ENCODE measurements at places on chromosomes 2 and 18.

DNA sequence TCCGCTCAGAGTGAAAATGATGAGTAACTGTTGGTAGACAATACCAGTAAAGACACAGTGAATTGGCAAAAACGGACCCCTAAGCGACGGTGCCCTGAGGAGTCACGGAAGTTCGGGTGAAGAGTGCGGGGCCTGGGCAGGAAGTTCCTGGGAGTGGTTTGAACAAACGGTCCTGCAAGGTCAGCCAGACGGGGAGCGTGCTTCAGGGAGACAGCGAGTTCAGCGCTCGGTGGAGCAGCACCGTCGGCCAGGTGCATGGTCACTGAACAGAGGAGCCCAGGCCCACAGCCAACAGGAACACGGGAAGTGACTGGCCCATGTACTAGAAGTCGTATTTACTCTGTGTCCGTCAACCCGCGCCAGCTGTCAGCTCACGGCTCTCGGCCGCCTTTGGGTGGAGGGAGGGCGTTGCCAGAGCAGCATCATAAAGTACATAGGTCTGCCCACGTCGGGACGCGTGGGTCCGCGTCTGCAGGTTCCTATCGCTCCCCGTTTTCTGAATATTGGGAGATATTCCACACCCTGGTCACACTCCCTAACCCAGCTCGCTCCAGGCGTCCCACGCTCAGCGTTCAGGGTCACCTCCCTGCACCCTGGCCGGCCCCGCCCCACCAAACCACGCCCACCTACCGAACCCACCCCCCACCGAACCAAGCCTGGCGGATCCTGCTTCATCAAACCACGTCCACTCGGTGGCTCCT is 75.6 kb upstream of the UXS1 start:
- DNase-seq: peak; percentile 35

- no peak for DNase-seq
Measured at GRCh38 chr2:240229603-240230235, 89.3 kb upstream of the OTOS start.

GRCh38 chr2:103132536-103133217 is 370.8 kb downstream of the TMEM182 start:
- no peak for DNase-seq

GRCh38 chr2:216585441-216585840 is 47.8 kb upstream of the IGFBP2 start:
- DNase-seq: no peak

DNA sequence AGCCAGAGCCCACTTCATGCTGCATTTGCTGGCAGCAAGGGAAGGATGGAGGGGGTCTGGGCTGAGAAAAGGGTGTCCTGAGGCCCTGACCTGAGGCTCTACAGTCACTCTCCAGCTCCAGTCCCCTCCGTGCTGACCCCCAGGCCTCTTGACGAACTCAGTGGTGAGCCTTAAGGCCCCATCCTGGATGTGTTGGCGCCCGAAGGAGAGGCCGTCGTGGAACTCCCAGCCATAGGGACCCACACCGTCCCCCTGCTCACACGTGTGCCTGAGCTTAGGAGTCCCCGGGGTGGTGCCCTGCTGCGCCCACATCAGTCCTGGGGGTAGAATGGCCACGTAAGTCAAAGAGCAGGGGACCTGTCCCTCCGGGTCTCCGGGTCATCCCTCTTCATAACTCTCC is 776 bp downstream of the MOGS start:
- no peak for DNase-seq

- no peak for DNase-seq
Measured at GRCh38 chr2:156982615-156983014, 274.9 kb upstream of the GALNT5 start.

DNA sequence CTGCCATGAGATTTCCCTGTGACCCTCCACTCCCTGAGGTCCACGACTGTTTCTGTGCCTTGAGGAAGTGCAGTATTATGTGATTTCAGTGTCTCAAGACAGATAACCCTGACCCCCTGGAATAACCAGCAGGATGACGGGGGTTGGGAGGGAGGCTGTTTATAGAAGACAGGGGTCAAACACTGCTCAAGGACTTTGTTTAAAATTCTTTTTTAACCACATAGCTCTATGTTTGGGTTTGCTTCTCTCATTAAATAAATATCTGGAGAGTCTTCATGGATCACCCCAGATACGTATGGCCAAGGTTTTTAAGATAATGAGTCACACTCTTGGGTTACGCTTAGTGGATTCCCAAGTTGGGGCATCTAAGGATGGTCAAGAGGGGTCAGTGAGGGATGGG is 523.8 kb upstream of the TNP1 start:
- no peak for DNase-seq

DNA sequence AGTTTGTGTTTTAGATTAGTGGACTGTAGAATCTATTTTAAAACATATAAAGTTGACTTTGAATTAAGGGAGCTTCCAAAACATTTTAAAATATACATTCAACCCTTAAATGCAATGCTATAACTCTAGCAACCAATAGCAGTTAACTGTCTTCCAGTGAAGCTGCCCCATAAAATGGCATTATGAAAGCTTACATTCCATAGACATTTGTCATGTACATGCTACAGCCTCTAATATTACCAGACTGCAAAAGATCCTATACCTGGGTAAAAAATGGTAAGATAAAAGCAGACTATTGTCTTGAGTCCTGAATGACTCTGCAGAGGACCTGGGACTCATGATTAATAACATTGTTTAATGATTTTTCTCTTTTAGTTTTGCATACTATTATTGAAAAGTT is 489.4 kb downstream of the LRP1B start:
- DNase-seq: no peak

GRCh38 chr18:63977040-63977439 is 7.2 kb downstream of the SERPINB8 start:
- DNase-seq: no peak

- DNase-seq: no peak
Measured at GRCh38 chr2:222823183-222823930, 37.5 kb upstream of the ACSL3 start.

DNA sequence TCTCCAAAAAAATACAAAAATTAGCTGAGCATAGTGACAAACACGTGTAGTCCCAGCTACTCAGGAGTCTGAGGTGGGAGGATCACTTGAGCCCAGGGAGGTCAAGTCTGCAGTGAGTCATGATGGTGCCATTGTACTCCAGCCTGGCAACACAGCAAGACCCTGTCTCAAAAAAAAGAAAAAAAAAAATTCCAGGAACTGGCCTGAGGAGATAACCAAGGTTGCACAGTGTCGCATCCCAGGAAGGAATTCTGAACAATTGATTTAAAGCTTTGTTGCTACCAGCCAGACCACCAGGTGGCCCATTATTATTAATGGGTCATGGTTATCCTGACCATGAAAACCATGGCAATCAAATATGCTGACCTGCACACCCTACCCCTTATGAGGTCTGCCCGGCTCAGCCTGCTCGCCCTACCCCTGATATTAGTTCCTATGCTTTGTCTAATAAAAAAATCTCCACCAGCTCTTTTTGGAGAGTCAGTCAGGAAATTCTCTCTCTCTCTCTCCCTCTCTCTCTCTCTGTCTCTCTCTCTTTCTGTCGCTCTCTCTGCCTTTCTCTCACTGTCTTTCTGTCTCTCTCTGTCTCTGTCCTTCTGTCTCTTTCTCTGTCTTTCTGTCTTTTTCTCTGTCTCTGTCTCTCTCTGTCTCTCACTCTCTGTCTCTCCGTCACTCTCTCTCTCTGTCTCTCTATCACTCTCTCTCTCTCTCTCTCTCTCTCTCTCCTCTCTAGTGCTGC is 73.7 kb downstream of the NCAPH start:
- DNase-seq: no peak

DNA sequence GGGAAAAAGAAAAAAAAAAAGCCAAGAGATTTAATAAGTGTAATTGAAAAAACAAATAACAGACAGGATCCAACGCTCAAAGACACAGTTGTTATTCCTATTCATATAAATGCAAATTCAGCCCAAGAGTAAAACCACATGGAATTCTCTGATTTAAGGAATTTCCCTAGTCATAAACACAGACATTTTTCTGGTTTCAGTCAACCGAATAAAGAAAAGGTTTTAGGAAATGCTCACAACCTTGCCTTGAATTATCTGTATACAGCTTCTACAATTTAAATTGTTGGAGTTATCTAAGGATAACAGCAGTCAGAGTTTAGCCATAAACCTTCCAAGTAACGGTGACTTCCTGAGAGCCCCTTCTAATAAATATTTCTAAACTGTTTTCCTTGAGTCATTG is 122.7 kb downstream of the VWC2L start:
- DNase-seq: no peak

DNA sequence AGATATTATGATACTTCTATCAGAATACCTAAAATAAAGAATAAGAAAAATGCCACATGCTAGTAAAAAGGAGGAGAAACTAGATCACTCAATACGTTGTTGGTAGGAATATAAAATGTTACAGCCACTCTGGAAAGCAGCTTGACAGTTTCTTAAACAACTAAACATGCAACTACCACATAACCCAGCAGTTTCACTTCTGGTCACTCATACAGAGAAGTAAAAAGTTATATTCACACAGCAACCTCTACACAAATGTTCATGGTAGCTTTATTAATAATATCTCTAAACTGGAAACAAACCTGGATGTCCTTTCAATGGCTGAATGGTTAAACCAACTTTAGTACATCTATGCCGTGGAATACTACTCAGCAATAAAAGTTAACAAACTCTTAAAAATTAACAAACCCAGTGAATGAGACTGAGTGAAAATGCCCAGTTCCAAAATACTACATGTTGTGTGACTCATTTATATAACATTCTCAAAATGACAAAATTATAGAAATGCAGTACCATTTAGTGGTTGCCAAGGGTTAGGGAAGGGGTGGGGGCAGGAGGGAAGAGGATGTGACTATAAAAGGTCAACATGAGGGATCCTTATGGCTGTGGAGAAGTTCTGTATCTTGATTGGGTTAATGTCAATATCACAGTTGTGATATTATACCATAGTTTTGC is 124.1 kb downstream of the MMADHC start:
- DNase-seq: no peak
